ENCODE measurements at places on chromosomes 3 and 15.

- DNase-seq, result no peak
These were observed 4.3 kb downstream of the TMOD3 start for GRCh38 chr15:51833772-51834171.

DNA sequence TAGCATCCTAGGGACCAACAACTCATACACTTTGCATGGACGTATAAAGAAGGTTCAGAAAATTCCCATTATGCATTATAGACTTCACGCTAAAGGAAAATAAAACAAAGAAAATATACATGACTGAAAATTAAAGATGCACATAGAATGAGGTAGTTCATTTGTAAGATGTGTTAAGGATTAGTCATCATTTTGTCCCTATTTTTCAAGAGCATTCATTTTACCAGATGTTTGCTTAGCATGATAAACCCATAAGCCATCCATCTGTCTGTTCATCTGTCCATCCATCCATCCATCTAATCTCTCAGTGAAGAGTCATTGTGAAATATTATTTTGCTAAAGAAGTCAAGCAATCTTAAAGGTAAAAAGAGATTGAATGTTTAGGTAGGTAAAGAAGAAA, 80.3 kb downstream of the TFG start:
- DNase-seq, result no peak

GRCh38 chr3:112818289-112818688, 28.4 kb downstream of the CD200R1L start:
- no peak for DNase-seq

GRCh38 chr3:4462369-4463040, 4.6 kb downstream of the SUMF1 start:
- DNase-seq, result no peak

DNA sequence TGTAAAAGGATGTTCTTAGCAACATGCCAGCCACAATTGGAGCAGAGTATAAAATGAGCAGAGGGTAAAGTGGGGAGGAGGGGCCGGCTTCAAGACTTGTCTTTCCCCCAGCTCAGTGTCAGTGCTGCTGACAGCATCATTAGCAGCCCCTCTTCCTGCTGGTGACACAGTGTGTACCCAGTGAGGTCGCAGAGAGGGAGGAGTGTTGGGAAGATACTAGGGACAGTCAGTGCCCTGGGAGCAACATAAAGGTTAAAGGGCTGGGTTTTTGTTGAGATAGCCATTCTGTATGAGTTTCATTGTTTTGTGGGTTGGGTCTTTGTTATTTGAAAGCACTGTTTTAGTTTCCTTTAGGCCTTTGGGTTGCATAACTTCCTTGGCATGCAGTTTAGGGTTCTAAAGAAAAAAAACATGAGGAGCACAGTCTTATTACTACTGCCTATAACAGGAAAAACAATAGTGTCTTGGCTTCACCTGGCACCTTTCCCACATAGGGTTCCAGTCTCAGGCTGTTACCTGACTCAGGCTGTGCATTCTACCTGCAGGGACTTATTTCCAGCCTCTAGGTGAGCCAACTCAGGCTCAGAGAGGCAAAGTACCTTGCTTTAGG, 94.1 kb upstream of the SKOR1 start:
- no peak for DNase-seq

DNA sequence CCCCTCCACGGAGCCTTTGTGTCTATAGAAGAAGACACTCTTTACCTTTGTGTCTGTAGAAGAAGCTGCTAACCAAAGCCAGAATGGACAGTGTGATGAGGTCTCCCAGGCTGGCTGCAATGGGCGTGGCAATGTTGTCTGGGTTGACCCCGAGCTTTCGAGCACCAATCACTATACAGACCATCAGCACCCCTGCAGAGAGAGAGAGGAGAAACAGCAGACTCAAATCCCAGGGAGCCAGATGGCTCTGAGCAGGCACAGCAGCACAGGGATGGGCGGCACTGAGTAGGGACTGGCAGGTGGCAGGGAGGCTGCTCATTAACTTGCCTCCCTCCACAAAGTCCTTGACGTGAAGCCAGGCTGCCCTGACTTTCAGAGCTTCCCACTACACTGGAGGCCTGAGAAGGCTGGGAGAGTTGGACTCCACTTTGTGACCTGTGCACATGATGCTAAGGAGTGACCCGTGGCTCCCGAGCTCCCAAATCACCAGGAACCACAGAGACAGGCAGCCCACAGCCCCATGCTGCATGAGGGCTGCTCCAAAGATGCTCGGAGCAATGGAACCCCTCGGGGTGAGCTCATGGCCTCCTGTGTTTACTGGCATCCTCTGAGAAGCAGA, 53.9 kb downstream of the ROPN1B start:
- DNase-seq, result no peak

DNA sequence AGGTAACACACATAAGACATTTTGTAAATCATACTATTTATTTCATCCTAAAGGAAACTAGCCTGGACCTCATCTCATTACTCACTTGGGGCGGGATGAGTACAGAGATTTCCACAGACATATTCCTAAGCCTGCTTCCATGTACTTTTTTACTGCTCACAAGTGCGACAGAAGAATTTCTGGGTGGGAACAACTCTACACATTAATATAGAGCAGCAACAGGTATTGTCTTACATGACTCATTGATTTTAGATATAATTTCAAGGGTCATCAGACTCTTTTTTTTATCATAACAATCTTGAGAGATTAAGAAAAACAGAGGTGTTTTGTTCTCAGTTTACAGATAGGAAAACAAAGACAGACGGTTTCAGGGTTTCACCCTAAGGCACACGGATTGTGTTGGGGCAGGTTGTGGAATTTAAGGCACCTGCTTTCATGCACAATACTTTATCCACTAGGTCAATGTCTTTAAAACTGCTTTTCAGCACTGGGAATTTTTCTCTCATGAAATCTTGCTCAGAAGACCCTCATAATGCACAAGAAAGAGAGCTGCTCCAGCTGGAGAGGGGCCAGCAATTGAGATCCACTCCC, 186.7 kb upstream of the CDIN1 start:
- DNase-seq, result no peak

GRCh38 chr3:114494498-114494897, 200.7 kb downstream of the TIGIT start:
- no peak for DNase-seq

Measured in activated T-cell treated with anti-CD3 and anti-CD28 coated beads for 4 hours (primary cell).